Stimulated activated CD4-positive, alpha-beta T cell treated with anti-CD3 and anti-CD28 coated beads, TNF-alpha, amount 100 ng/mL, for 1 hour (primary cell): ENCODE measurements at places on chromosomes 11 and 22.

DNA sequence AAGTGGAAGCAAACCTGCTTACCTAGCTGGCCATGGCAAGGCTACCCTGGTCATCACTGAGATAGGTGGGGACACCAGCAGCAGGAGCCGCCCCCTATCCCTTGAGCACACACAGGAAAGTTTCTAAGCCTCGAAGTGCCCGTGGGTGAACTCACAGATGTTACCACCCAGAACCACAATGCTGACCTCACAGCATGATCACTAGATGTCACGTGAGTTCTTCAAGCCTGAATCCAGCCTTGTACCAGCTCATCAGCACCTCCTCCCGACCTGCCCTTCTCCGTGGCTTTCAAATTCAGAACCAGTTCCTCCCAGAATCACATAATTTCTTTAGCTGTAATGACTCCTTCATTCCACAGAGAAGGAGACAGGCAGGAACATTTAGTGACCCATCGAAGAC is 24.7 kb upstream of the TIMP3 start:
- DNase-seq, result no peak

GRCh38 chr11:14722496-14722895 is 78.9 kb downstream of the PDE3B start:
- DNase-seq, result no peak

- no peak for DNase-seq
These were observed 144.8 kb downstream of the GRIA4 start for GRCh38 chr11:105754716-105755115.

DNA sequence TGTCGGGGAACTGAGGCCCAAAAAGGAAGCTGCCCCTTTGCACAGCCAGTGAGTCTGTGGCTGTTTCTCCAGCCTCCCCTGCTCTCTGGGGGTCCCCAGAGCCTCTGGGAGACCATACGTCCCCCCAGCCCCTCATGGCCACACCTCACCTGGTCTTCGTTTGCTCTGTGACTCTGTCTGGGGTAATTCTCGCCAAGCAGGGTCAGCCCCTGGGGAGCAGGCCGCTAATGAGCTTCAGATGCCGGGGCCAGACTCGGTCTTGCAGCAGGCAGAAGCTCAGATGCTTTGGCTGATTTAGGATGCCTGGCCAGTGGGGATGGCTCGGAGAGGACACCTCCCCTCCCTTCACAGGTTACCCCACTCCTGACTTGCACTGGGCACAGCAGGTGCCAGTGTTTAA is 24.1 kb upstream of the WNT11 start:
- no peak for DNase-seq

GRCh38 chr11:112481431-112481830 is 220.8 kb upstream of the PLET1 start:
- no peak for DNase-seq

DNA sequence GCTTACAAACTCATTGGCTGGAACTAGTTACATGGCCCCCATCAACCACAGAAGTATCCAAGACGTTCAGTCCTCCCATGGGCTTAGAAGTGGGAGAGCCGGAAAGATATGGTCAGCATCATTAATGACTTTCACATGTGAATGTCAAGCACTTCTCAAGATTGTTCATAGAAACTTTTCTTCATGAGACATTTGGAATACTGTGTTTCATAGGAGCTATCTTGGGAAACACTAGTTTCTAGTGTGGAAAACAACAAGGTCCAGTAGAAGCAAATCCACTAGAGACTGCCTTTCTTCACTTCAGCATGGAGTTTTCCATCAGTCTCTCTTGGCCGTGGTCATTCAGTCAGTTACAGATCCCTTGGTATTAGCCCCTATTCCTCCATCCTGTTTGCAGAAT is 160.9 kb downstream of the C11orf91 start:
- DNase-seq, result no peak

GRCh38 chr11:129302386-129303101 is 73.1 kb upstream of the BARX2 start:
- no peak for DNase-seq

- no peak for DNase-seq
These were observed 100.3 kb downstream of the INSC start for GRCh38 chr11:15215005-15215404.

DNA sequence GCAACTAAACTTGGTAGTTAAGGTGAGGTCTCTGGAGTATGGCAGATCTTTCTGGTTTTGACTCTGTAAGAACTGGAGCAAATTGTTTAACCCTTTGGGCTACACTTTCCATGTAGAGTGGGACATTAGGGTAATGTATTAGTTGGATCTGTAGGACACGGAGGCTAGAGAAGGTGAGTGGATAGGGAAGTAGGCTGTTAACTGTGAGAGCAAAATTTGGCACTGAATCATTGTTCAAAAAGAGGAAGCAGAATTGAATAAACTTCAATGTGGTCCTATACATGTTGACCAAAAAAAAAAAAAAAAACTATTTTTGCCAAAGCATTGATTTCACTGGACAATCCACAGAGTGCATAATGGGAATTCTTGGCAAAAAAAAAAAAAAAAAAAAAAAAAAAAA is 370.2 kb upstream of the CHORDC1 start:
- no peak for DNase-seq

GRCh38 chr11:83151274-83151977 is 5.5 kb upstream of the PCF11 start:
- no peak for DNase-seq
